C1 segment of cervical spinal cord (tissue), 14 donors: ENCODE measurements at places on chromosomes 5 and 9.

- no peak for DNase-seq
Measured at GRCh38 chr9:99894826-99895225, 11.6 kb upstream of the STX17 start.

DNA sequence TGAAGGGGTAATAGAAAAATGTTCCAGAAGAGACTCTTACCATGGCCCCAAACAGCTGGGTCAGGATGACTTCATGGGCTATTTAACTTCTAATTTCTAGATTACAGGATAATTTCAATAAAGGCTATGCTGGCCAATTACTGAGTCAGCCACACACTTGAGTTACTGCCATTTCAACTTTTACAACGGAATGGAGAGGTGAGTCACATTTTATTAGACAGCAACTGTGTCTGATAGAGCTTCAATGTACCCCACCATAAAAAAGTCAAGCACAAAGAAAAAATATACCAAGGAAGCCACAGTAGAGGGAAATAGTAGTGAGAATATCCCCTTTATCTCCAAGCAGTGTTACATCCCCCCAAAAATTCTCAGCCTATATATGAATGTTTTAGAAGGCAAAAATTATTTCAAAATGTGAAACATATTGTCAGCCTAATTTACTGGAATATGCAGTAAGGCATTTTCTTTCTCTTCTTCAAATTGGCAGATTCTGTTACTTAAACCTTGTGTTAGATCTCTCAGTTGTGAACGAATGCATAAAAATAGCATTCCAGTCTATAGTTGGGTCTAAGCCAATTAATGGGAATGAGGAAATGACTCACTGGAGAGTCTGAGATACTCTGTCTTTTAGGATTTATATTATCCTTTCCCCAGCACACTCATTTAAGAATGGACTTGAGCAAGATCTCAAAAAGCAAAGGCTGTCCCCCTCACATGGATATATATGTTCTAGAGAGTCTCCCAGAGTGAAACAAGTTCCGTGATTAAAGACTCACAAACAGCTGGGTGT is 47.1 kb upstream of the RAI14 start:
- DNase-seq = no peak

DNA sequence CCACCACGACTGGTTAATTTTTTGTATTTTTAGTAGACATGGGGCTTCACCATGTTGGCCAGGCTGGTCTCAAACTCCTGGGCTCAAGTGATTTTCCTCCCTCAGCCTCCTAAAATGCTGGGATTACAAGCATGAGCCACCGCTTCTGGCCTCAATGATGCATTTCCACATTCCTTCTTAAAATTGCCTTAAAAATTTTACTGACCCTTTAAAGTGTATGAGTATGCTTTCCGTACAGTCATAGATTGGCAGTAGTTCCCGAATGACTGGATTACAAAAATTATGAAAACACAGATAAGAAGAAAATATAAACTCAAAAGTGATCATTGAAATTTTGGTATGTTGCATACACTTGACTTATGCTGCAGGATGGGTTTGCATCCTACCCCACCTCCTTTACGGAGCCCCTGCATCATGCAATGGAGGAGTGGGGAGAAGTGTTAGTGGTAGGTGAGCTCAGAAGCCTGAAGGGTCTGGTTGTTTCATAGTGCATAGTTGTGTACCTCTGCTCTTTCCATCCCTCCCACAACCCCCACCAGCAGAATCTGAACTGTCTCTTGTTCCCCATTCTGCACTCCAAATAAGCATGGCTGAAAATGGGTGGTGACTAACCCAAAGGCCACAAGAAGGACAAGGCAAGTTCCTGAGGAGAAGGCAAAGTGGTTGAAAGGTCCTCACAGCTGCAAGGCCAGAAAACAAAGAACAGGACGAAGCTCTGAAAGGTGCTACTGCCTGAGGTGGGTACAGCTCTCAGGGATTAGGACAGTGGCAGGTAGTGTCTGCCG is 26.8 kb downstream of the ANKRD55 start:
- no peak for DNase-seq

DNA sequence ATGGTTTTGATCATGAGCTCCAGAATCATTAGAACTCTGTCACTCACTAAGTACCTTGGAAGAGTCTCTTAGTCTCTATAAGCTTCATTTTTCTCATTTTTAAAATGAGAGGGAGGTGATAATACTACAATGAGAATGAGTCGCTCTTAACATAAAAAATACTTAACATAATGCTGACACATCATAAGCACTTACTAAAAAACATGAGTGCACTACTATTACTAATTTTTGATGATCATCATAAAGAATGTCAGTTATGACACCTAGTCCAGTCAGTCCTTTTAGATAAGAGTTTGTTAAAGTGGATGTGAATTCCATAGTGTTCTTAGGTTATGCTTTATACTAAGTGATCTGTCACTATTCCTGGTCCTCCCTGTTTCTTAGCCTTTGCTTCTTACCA is 200.4 kb upstream of the SLC24A2 start:
- DNase-seq = no peak

GRCh38 chr9:88187631-88188030 is 49.4 kb upstream of the SPATA31C2 start:
- DNase-seq = no peak

DNA sequence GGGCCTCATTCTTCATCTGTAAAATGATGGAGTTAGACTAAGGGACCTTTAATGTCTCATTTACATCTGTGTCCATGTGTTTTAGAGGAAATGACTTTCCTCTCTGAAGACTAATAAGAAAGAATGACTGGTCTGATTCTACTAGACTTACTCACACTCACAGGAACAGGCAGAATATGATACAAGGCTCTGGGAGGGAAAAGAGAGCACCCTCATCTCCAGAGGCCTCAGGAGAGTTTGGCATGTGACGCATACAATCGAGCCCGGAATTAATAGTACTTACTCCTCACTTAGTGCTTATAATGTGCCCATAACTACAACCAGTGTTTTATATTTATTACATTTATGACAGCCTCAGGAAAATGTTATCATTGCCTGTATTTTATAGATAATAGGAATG is 608.7 kb downstream of the KCTD16 start:
- DNase-seq = no peak

- DNase-seq = no peak
Measured at GRCh38 chr9:37999588-38000189, 69.3 kb downstream of the SHB start.

DNA sequence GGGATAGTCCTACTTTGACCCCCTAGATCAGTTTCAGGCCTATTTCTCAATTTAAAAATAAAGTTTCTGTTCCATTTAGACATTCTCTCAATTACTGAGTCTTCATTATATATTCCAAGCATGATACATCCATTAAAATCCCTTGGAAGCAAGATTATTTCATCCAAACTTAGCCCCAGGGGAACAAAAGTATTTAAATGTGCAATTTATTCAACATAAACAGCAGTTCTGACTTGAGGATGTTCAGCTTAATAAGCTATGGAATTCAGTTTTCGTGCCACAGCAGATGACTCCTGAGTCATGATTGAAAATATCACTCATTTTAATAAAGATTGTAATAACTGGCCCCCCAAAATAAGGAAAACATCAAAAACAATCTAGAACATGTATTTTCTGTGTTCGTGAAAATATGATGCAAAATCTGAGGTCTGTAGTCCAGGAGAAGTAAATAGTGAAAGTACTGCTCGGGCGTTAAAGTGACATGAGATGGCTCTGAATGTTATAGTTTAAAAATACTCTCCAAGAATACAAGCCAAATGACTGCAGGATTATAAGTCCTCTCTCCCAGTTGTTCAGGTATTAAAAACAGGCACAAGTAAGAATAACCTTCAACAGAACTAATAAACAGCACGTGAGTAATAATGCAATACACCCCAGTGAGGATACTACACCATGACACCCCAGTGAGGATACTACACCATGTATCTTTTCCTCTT is 67.1 kb downstream of the RETREG1 start:
- DNase-seq = no peak

DNA sequence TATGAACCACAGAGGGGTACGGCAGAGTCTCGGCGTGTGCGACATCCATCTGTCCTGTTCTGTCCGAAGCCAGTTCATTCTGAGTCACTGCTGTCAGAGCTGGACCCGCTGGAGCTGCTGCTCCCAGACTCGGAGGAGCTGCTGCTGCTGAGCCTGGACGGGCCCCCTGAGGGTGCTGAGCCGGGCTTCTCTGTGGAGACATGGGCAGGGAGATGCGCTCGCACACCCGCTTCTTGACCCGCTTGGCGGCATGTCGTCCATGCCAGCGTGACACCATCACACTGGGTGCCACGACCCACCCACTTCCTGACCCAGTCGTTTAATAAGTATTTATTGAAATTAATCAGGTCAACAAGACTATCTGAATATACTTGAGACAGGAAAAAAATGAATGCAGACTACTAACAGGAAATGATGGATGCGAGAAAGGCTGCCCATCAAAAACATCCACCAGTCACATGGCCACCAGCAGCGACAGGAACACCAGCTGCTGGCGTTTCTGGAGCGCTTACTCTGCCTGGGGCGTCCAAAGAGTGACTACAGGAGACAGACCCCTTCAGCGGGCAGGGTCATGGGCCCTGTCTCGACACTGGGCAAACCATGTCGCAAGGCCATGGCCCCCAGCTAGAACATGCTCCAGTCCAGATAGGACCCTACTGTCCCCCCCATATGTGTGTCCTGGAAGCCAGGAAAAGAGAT is 8.4 kb downstream of the BRD3OS start:
- no peak for DNase-seq

- DNase-seq = no peak
Measured at GRCh38 chr5:83059341-83059740, 17.9 kb downstream of the TMEM167A start.

DNA sequence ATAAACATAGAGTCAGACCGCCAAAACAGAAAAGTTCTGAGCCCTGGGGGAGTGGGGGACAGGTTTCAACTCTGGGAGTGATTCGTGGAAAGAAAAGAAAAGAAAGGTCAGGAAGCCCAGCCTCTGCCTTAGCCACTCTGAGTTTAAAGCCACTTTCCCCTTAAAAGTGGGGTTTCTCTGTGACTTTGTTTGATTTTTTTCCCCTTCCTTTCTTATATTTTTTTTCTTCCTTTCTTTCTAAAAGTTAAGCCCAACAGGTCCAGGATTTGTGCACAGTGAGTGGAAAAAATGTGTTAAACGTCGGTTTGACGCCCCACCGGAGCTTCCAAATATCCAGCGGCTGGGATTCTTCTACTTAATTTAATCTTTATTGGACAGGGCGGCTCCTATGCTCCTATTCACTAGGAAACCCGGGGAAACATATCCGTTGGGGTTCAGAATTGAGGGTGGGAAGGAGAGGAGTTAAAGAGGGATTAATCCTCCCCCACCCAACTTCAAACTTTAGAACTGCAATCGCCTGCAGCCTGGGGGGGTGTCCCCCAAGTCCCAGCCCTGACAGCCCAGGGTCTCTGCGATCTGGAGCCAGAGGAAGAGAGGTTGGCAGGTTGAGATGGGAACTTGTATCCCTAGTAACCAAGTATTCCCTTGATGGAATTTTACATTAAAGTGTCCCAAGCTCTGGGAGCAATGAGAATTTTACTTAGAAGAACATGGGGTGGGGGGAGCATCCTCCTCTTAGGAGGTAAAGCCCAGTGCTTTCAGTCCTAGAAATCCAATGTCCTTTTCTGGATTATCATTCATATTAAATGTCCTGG is 6.3 kb downstream of the NR2F1-AS1 start:
- no peak for DNase-seq
